ENCODE measurements at places on chromosomes 12 and 14.
A peak's percentile ranks its signal among the peaks of the same experiment; 100 is the strongest.

DNA sequence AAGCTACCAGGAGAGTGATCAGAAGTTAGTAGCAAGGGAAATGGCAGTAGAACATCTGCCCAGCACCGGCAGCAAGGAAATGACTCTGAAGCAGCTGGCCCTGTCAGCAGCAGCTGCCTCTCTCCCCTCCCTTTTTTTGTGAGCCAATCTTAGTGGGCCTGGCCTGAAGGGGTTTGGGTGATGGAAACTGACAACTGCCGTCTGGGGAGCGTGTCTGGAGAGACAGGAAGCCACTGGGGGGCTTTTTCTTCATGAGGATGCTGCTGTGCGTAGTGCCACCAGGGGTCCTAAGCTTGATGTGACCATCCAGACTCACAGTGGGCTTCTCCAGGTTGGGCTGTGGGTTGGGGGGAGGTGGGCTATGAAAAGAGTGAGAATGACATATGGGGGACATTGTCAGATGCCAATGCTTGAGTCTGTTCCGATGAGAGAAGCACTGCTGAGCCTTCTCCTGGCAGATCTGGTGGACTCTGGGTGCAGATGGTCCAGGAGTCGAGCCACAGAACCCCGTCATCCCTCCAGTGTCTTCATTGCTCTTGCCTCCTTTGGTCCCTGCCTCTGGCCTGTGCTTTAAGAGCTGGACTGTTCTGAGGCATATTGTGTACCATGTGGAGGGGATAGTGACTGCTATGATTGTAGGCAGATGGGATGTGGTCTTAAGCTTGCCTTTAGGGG lies 87.6 kb upstream of the HIF1A start:
- no peak for DNase-seq

- DNase-seq: no peak
Observed at GRCh38 chr12:53510181-53510812, 3.0 kb upstream of the NPFF start.

GRCh38 chr12:109147954-109148353 lies 31.6 kb downstream of the ACACB start:
- no peak for DNase-seq

DNA sequence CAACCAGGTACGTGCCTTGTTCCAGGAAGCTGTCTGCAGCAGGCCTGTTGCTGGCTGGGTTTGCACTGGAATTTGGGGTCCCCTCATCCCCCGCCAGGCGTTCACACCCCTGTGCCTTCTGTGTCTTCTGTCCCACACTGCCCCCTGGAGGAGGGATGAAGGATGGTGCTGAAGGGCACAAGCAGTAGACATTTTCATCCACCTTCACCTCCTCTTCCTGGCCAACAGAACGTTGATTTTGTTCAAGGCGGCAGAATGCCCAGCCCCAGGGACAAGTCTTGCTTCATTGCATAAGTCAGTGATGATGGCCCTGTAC lies 122.1 kb downstream of the CALM1 start:
- DNase-seq: peak; percentile 69

DNA sequence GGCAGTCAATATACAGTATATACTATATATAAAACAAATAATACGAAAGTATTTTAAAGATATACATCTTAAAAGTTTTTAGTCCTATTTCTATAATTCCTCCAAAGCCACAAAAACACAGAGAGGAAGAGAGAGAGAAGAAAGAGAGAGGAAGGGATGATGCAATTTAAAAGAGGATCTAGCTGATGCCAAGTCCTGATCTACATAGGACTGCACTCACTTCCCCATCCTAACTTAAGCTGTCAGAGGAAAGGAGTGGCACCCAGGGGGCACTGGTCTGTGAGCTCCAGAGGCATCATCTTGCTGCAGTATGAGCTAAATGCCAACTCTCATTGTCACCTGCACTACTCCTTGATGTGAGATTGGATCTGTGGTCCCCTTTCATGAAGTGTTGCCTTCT lies 95.8 kb downstream of the C12orf42 start:
- DNase-seq: no peak

- no peak for DNase-seq
Observed at GRCh38 chr12:93108985-93109384, 179.9 kb upstream of the EEA1 start.

- DNase-seq: no peak
Observed at GRCh38 chr12:23049180-23049579, 424.2 kb downstream of the ETNK1 start.

Data from activated CD4-positive, alpha-beta T cell treated with anti-CD3 and anti-CD28 coated beads for 48 hours (primary cell).